Activated CD8-positive, alpha-beta memory T cell treated with anti-CD3 and anti-CD28 coated beads, Interleukin-2, amount 10 ng/mL, durations not matched to agents 7 days and 5 days (primary cell): ENCODE measurements at places on chromosomes 2 and 18.

GRCh38 chr2:102278720-102279390, 32.5 kb upstream of the IL1RL1 start:
- DNase-seq, result no peak

GRCh38 chr18:58091099-58091611, 47.1 kb downstream of the NEDD4L start:
- no peak for DNase-seq

DNA sequence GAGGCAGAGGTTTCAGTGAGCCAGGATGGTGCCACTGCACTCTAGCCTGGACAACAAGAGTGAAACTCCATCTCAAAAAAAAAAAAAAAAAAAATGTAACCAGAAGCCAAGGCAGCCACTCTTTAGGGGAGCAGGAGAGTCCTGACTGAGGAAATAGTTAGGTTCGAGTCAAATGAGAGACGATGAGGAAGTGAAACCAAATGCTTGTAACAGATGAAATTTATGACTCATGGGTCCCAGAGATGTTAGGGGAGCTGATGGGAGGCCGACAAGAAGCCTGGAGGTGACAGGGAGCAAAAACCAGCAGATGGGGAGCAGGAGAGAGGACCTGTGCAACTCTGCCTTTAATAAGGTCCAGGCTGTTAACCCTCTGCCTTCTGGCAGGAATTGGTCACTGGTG, 756.1 kb upstream of the DDX18 start:
- DNase-seq, result no peak

GRCh38 chr18:555705-556457, 24.3 kb upstream of the CETN1 start:
- DNase-seq, result no peak

- peak; percentile 31 for DNase-seq
Observed at GRCh38 chr2:32925283-32925815, 21.4 kb upstream of the LTBP1 start.

- DNase-seq, result no peak
Observed at GRCh38 chr2:16520891-16521290, 144.7 kb downstream of the CYRIA start.

GRCh38 chr2:24509425-24509824, 18.4 kb downstream of the NCOA1 start:
- DNase-seq, result no peak

GRCh38 chr2:44912660-44913059, 28.8 kb upstream of the SIX3 start:
- no peak for DNase-seq

DNA sequence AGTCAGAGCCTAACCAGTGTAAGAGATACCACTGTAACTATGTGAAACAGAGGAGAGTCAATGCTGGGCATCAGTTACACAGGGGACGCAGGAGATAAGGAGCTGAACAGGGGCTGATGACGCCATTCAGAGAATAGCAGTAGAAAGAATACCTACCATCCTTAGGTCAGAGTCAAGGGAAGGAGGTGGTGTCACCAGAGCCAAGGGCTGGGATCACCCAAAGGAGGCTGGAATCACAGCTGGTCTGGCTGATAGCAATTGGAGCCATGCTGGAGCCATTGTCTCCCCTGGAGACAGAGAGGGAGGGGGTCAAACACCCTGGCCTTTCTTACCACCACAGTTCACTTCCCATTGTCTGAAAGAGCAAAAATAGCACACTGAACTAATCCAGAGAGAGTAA, 37.3 kb upstream of the C18orf32 start:
- DNase-seq, result no peak

GRCh38 chr2:158889135-158889853, 79.1 kb upstream of the TANC1 start:
- DNase-seq, result no peak

DNA sequence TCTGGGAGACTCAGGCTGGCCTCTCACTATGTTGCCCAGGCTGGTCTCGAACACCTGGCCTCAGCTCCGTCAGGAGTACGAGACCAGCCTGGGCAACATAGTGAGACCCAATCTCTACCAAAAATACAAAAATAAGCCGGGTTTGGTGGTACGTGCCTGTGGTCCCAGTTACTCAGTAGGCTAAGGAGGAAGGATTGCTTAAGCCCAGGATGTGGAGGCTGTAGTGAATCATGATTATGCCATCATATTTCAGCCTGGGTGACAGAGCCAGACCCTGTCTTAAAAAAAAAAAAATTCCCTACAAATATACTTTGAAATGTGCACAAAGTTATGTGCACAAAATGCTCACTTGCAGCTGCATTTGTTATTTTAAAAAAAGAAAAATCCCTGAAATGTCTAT, 26.3 kb upstream of the AGAP1 start:
- no peak for DNase-seq

- DNase-seq, result no peak
Observed at GRCh38 chr2:14011190-14011589, 621.3 kb upstream of the LRATD1 start.

GRCh38 chr2:210422366-210422765, 54.2 kb downstream of the LANCL1 start:
- no peak for DNase-seq

DNA sequence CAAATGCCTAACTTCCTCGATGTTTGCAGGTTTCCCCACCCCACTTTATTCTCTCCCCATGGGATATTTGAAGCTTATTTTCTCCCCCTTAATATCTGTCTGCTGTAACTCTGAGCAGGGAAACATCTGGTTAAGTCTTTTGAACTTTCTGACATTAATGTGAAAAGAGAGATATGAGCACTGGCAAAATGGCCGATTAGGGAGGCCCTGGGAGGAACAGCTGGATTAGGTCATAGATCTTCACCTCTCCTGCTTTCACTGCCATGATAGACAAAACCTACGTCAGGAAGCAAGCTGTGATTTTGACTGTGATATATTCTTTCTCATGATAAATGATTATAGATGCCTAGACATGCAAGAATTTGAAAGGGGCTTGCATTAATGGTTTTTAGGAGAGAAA, 43.6 kb downstream of the LYPD6B start:
- no peak for DNase-seq

- DNase-seq, result no peak
Observed at GRCh38 chr18:49487711-49488310, 777 bp upstream of the C18orf32 start.

- no peak for DNase-seq
Observed at GRCh38 chr2:240074545-240074944, 21.2 kb upstream of the OR6B3 start.

- DNase-seq, result no peak
Observed at GRCh38 chr2:99072551-99072950, 69.0 kb upstream of the C2orf15 start.

GRCh38 chr2:155841442-155841841, 491.1 kb downstream of the NR4A2 start:
- no peak for DNase-seq

DNA sequence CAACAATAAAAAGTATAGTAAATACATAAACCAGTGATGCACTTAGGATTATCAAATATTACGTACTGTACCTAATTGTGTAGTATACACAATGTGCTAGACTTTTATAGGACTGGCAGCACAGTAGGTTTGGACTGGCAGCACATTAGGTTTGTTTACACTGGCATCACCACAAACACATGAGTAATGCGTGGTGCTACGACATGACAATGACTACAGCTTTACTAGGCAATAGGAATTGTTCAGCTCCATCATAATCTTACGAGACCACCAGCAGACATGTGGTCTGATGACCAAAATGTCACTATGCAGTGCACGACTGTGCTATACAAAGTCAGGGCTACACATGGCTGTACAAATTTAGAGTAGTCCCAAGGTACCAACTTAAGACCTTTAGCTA, 2.3 kb downstream of the MBOAT2 start:
- DNase-seq, result no peak

GRCh38 chr2:150047620-150048222, 439.7 kb downstream of the RND3 start:
- no peak for DNase-seq
